ENCODE measurements at places on chromosomes 11 and 22.

DNA sequence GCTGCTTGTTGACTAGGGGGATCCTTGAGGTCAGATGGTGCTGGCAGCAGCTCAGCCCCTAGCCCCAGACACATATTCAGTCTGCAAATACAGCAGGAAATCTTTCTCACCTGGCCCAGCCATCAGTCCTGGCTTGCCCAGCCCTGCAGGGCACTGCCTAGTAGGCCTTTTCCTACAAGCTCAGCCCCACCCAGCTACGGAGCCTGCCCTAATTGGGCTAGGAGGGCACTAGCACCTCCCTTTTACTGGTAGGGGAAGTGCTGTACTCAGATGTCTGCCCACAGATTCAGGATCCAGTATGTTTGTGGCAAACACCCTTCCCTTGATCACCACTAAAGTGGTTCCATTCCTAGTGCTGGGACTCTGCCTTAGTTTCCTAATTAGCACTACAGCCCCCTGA is 257.1 kb upstream of the CADM1 start:
- DNase-seq, result no peak

- DNase-seq, result peak; percentile 62
Measured at GRCh38 chr22:26642465-26643417, 14.6 kb upstream of the MIAT start.

DNA sequence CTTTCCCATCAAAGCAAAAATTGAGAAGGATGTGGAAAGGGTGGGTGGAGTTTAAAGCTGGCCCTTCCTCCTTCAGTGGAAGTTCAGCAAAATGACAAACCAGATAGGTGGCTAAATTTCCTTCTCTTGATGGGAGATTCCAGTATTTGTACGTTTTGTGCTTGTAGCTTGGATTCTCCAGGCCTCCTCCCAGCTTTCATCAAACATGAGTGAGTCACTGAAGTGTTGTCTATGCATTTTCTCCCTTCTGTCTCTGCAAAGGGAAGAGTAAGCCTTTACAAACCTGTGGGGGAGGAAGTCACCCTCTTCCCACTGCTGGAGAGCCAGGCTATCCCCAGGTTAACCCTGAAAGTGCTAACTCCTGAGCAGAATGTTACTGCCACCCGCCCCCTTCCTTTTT is 6.4 kb downstream of the MARK2 start:
- no peak for DNase-seq

DNA sequence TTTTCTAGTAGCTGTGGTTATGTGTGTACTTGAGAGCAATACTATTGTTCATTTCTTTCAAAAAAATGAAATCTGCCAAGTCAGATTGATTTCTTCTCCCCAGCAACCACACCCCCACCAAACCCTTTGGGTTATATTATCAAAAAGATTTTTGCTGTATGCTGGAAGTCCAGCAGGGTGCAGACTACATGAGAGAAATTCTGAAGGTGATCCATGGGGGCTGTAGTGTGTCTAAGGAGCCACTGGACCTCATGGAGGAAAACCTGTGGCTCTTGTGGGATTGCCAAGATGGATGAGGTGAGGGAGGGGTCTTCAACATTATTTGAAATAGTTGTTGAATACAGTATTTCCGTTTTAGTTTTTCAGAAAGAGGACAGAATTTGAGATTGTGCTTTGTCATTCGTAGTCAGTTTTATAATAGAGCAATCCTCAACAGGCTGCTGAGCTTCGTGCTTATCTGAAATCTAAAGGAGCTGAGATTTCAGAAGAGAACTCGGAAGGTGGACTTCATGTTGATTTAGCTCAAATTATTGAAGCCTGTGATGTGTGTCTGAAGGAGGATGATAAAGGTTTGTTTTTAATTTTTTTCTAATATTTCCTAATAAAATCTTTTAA is 3.1 kb downstream of the EIF3M start:
- DNase-seq, result no peak

DNA sequence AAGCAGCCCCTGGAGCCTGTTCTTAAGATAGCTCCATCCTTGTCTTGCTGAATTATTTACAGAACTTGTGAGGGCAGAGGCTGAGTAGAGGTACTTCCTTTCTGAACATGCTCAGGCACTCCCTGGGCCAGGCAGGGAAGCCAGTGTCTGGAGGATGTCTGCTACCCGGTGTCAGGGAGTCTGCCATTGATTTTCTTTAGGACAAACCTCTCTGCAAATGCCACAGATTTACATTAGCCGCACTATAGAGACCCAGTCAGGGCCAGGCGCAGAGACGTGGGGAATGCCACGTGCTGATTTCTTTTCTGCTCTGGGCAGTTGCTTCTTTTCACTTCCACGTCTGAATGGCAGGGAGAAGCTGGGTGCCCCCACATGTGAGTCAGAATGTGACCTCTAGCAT is 585.5 kb downstream of the NTM start:
- DNase-seq, result no peak

DNA sequence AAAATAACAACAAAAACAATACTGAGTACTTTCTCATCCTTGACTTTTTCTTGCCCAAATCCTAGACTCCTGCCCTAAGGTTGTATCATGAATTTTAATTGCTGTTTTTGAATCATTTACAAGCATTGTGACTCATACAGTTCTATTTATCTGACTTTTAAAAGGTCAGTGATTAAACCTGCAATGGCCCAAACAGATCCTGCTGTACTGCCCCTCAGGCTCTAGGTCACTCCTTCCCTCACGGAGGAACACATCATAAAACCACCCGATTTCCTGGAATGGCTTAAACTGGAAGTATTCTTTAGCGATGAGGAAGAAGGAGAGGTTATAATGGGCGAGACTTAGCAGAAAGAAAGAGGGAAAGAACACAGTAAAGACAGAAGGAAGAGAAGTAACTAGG is 12.3 kb downstream of the ARFGAP3 start:
- no peak for DNase-seq

DNA sequence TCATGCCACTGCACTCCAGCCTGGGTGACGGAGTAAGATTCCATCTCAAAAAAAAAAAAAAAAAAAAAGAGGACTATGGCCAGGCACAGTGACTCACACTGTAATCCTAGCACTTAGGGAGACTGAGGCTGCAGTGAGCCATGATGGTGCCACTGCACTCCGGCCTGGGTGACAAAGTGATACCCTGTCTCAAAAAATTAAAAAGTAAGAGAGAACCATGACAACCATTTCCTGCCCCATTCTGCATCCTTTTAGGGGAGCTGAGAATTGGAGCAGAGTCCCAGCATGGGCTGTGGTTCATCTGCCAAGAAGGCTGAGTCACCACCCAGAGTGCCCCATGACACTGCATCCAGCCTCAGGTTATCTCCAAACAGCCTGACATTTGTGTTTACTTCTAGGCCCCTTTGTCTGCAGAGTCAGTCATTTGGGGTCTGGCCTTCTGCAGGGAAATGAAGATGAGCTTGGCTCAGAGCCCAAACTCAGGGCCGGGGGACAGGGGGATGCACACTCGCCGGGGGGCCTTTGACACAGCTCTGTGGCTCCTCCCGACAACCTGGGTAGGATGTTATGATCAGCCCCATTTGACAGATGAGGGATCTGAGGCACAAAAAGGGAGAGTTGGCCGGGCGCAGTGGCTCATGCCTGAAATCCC is 4.7 kb downstream of the CSDC2 start:
- no peak for DNase-seq

DNA sequence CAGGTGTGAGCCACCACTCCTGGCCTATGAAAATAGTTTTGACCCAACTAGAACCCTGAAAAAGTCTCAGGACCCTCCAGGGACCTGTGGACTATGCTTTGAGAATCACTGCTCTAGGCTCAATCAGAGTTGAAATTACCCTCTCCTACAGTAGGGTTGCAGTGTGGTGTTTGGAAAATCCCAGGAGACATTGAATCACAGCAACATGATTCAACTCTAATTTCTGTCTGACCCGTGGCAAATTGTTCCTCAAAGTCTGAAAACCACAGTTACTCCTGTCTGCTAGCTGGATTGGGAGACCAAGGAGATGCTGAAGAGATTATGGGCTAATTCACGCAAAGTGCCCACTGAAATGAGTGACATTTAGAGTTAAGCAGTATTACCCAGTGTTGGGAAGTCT is 5.4 kb upstream of the MTMR3 start:
- no peak for DNase-seq

DNA sequence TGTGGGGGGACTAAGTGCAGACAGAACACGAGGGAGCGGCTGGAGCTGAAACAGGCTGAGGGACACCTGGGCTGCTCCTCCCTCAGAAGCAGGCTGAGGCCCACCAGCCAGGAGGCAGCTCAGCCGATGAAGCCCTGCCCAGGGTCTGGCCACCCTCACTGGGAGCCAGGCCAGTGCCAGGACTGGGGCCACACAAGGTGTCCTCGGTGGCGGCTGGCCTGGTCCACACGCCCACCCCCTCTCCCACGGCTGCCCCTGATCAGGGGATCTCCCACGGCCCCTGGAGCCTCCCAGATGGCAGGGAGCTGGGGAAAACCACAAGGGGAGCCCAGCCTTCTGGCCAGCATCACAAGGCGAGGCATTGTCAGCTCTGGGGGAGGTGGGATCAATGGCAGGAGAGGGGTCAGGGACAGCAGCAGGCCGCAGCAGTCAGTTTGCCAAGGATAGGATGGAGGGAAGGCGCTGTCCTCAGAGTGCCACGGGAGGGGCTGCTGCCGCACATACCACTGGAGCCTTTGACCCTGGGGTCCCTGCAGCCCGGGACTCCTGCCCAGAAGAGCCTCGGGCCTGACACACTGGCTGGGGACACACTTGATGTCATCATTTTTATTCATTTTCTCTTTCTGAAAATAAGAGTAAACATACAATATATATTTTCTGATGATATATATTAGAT is 11.7 kb upstream of the RASL10A start:
- no peak for DNase-seq

DNA sequence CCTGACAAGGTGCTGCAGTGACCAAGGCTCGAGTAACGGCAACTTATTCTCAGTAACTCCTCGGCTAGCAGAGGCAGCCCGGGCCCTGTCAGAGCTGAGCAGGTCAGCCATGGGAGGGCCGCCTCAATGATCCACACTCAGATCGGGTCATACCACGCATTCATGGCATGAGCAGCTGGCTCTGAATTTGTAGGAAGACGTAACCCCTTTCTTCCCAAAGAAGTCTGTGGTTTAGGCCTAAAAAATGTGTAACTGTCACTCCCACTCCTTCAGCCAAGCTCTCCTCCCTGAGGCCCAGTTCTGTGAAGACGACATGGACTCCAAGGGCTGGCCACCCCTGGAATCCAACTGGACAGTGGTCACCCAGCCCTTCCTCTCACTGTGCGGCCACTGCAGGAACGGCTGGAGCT is 30.0 kb downstream of the PPP2R1B start:
- no peak for DNase-seq

DNA sequence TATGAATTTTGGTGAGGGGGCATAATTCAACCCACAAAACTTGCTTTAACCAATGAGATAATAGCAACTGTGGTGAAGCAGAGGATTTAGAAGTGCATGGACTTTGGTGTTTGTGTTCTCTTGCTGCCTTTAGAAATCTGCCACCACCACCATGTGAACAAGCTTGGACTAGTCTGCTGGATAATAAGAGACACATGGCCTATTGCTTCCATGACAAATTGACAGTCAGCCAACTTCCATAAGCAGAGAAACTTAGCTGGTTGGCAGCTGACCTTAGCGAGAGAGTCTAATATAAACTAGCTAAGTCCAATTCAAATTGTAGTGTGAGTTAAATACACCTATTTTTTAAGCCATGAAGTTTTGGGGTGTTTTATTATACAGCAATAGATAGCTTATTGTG is 482.1 kb upstream of the ANO5 start:
- no peak for DNase-seq

DNA sequence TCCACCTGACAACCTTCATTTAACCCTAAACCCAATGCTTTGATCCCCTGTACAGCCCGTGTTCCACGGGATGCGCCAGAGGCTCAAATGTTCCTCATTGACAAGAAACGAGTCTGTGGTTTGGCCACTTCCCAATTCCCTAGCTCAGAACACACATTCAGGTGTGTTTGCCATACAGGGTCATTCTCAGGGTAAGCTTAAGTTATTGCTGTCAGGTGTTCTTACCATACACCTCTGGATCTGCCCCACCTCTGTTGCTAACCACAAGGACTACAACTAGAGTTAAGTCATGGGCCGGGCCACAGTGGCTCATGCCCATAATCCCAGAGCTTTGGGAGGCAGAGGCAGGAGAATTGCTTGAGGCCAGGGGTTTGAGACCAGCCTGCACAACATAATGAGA is 45.6 kb upstream of the POLD3 start:
- no peak for DNase-seq

DNA sequence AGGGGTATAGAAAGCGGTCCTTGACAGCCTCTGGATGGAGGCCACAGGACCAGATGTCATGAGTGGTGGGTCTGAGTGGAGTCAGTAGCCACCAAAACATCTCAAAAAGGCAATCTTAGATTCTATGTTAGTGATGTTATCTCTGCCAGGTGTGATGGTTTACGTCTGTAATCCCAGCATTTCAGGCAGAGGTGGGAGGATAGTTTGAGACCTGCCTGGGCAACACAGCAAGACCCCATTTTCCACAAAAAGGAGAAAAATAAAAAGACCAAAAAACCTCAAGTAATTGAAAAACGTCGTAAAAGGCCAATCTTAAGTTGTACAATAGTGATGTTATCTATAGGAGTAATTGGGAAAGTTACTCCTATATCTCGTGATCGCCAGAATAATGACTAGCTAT is 3.7 kb upstream of the MTCH2 start:
- no peak for DNase-seq

DNA sequence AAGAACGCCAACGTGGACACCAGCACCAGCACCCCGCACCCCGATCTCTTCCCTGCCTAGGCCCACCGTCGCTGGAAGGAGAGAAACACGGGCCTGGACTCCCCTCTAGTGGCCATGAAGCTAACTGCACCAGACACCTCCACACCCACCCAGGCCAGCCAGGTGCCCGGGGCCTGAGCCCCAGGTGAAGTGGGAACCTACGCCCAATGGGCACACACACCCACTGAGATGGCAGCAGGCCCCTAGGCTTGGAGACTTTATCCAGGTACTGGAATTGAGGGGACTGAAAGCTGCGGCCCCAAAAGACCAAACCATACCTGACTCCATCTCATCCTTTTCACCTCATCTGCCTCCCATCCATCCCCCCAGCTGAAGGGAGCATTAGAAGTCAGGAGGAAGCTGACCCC is 81.0 kb downstream of the BUD13 start:
- peak; percentile 18 for DNase-seq

- no peak for DNase-seq
Measured at GRCh38 chr11:11329062-11329806, 23.8 kb downstream of the CSNK2A3 start.

DNA sequence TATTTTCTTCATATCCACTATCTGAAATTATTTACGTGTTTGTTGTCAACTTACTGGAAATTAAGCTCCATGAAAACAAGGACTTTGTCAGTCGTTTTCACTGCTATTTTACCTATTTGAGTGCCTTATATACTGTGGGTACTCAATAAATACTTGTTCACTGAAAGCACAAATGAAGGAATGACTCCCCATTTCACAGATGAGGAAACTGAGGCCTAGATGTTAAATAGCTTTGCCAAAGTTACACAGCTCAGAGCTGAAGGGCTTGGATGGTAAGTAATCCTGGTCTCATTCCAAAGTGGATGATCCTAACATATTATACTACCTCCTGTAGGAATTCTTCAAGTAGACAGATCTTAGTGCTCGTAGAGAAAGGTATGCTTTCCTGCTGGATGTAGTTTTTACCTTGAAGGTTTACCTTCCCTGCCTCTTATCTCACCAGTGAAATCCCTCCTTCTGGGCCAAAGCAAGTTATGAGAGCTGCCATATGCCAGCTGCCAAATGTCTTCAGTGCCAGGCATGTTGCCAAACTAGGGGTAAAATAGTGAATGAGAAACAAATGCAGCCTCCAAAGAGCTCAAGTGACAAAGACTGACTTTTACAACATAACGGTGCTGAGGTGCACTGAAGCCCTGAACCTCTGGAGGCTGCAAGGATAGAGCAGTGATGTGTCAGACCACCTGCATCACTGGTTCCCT is 129.7 kb downstream of the TRIM44 start:
- DNase-seq, result no peak
